Effector memory CD8-positive, alpha-beta T cell (primary cell): ENCODE measurements at places on chromosomes 1 and 21.
A peak's percentile ranks its signal among the peaks of the same experiment; 100 is the strongest.

- no peak for DNase-seq
Observed at GRCh38 chr1:87197156-87197555, 131.5 kb upstream of the LMO4 start.

DNA sequence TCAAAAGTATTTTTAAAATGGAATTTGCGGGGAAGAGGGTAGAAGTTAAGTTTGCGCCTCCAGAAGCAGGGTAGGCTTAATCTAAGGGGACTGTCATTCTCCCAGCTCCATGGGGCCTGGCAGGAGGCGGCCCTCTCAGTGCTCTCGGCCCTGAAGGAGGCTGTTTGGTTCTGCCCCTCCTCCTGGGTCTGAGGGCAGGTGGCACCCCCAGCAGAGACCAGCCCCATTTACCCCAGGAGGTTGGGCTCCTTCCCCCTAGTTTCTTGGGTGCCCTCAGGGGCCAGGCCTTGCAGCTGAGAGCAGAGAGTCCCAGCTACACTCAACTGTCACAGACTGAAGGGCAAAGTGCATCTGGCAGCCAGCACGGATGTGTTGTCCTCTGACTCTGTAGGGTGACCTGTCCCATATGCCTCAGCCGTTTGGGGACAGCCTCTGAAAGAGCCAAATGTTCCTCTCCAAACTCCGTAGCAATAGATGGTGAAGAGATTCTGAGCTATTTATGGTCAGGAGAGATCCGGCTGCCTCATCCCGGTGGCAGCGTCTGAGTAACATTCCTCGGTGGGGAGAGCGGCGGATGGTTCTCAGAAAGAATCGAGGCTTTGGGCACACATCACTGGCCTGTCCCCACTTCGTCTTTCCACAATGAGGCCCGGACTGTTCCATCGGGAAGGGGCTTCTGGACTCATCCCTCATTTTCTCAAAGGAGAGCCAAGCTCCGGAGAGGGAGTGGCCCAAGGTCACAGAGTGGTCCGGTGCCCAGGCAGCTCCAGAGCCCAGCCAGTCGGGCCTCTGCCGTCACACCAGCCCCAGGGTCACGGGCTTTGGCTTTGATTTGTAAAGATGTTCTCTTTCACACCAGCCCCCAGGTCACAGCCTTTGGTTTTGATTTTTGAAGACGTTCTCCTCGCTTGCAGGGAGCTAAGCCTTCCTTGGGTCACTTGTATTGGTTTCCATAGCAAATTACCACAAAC is 424.2 kb upstream of the VAMP3 start:
- no peak for DNase-seq

- DNase-seq = no peak
Observed at GRCh38 chr1:164641353-164641730, 82.4 kb downstream of the PBX1 start.

- peak; percentile 63 for DNase-seq
Observed at GRCh38 chr1:96966536-96967138, 245.1 kb downstream of the PTBP2 start.

- no peak for DNase-seq
Observed at GRCh38 chr1:245168086-245168485, 13.3 kb downstream of the KIF26B start.

- no peak for DNase-seq
Observed at GRCh38 chr1:155871390-155871789, 12.0 kb downstream of the SYT11 start.

- DNase-seq = no peak
Observed at GRCh38 chr1:155000411-155000725, 2.2 kb upstream of the ZBTB7B start.

- DNase-seq = no peak
Observed at GRCh38 chr1:82391712-82392111, 591.0 kb downstream of the ADGRL2 start.

DNA sequence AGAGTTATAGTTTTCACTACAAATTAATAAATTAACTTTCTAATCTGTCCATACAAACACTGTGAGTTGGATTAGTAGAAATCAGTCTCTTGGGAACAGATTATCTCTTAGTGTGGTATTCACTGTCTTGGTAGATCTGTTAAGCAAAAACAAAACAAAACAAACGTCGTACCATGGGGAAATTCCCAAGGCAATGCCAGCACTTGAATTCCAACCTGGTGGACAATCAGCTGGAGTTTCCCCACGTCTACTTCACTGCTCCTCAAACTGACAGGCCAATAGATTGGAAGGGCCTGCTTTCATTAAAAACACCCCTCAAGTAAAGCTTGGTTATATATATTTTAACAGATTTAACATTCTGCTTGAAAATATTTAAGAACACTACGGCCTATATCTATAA is 31.9 kb downstream of the GDAP2 start:
- no peak for DNase-seq

GRCh38 chr1:56547977-56548376 is 31.4 kb downstream of the PLPP3 start:
- no peak for DNase-seq

DNA sequence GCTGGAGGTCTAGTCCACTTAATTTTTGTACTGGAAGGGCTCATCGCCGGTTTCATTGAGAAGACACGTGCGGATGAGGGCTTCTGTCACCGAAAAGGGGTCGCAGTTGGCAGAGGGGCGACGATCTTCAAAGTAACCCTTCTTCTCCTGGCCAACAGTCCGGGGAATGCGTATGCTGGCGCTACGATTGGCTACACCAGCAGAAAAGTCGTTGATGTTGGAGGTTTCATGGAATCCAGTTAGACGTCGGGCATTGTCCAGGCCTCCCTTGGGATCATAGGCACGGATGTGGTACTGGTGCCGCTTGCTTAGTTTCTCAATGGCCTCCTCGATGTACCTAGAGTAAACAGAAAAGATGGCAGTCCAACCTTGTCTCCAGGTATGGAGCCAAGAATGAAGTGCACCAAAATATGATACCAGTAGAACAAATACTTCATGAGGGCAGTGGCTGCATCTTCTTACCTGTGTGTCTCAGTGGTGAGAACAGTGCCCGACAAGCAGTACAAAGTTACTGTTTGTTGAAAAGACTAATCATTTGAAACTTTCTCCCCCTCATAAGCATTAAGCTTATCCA is 7.1 kb downstream of the GLUL start:
- DNase-seq = no peak

DNA sequence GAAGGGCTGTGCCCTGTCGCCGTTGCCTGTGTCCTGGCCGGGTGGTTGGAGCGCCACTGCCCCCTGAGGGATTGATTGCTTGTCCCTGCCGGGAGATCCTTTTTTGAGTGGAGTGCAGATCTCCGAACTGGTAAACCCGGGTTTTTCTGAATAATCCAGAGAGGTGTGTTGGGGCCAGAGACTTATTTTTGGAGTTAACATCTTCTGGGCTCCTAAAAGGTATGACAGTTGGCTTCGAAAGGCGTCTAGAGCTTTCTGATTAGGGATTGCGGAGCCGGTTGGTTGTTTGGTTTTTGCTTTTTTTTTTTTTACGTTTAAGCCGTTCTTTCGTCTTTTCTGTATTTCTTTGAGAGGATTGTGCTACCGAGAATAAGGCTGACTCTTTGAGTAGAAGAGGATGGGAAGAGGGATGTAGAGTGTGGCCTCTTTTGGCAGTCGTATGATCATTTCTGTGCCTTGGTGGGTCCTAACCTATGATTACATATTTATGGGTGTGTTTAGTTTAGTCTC is 756 bp downstream of the RLF start:
- DNase-seq = no peak

DNA sequence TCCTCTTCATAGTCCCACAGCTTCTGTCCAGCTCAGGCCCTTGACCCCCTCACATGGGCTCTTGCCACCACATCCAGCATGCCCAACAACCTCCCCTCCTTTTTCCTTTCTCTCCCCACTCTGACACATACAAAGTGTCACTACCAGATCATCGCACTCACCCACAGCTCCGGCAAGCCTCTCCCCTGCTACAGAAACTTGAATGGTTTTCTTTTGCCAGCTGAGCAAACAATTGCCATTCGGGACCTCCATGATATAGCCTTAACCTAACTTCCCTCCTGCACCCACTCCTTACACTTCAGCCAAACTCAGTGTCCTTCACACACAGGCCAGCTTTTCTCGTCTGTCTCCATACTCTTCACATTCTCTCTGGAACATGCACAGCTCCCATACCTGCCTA is 43.3 kb downstream of the MAB21L3 start:
- no peak for DNase-seq
